ENCODE measurements at places on chromosomes 4 and X.

GRCh38 chrX:107482046-107482445, 32.6 kb downstream of the FRMPD3 start:
- DNase-seq = no peak

- no peak for DNase-seq
Measured at GRCh38 chr4:179292468-179292867, 1850.2 kb upstream of the AGA start.

GRCh38 chr4:55617587-55618197, 18.4 kb downstream of the NMU start:
- DNase-seq = no peak

GRCh38 chr4:163384926-163385325, 41.2 kb downstream of the NPY5R start:
- DNase-seq = no peak

- no peak for DNase-seq
Measured at GRCh38 chr4:5755679-5756078, 44.7 kb downstream of the EVC start.

DNA sequence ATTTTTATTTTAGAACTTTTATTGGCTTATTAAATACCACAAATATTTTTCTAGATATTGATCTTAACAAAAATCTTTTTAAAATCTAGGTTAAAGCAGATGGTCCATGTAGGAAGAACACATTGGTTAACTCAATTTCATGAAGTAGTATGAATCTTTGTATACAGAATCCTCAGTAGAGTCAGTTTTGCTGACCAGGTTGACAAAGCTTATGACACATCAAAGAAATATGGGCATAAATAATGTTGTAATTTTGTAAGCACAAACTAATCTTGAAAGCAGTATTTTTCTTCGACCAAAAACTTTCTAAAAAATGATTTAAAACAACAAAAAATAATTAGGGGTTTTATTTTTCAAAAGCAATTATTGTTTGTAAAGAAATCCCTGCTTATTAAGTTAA, 479.3 kb upstream of the PCDH10 start:
- DNase-seq = no peak

- no peak for DNase-seq
Measured at GRCh38 chrX:3263681-3264126, 82.7 kb downstream of the MXRA5 start.

DNA sequence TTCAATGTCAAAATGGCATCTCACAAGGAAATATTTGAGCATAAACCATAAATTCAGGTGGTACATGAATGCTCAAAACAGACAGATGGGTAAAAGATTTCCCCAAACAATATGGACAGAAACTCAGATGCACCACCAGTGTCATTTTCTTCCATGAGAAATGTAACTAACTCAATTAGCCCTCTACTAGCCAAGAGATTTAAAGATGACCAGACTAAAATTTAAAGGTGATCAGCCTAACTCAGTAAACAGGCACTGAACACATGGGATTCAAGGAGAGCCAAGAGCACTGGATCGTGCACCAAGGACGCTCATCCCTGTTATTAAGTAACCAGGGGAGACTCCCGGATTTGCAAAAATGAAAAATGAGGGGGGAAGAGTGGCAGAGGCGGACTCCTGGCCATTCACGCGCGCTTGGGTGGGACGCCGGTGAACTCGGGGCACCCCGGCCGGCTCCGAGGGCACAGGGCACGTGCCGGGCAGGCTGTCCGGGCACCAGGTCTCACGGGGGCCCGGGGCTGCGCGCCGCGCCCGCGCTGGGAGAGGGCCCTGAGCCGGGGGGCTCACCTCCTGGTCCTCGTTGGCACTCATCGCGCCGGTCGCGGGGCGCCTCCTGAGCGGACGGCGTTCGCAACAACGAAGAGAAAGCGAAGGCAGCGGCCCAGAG, 490 bp downstream of the RWDD4 start:
- DNase-seq = no peak

DNA sequence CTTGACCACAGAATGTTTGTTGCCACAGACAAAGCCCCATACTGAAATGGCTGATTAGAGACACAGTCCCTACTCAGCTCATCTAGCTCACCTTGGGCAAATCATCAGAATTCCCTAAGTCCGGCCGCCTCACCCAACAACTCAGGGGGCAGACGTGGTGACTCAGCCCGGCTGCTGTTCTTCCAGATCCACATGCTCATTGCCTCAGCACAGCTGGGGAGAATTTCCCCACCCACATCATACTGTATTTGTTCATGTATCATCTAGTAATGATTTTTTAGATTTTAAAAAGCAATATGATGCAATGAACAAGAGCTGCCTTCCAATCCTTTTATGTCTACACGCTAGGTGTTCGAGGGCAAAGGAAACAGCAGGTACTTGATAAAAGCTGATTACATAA, 333.8 kb upstream of the TENM3 start:
- DNase-seq = no peak

DNA sequence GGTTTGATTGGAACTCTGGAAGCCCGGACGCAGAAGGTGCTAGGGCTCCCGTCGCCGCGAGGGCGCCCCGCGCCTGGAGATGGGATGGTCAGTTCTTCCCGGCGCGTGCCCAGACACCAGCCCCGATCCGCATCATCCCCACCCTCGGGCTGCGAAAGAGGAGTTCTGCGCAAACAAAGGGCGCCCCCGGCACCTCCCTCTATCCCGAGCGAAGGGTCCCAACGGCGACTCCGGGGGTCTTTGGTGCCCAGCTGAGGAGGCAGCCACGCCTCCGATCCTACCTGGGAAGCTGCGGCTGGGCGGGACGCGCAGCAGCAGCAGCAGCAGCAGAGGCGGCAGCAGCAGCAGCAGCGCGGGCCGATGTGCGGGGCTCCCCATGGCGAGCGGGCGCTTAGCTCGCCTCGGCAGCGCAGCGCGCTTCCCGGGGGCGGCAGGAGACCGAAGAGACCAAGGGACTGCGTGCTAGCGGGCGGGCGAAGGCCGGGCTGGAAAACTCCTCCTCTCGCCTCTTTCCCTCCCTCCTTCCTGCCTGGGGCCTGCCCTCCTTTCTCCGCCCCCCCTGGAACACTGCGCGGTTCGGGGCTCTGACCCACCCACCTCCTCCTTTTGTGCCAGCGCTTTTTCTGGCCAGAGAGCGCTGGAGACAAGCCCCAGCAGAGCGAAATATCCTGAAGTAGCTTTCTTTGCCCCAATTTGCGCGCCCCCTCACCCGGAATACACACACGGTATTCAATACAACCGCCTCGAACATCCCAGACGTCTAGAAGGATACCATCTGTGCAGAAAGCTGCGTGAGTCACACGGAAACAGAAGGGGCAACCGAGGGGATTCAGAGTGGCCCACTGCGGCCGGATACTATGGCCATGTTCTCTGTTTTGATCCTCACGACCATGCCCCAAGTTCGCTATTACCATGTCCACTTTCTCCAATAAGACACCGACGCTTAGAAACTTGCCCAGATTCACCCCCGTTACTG, at the start of gene SRPX:
SRPX (minus strand) TSS at position 457 of the 976 bp plus-strand sequence; CDS start at position 378, 79 bp downstream.
- no peak for DNase-seq

- DNase-seq = no peak
Measured at GRCh38 chrX:123173833-123174232, 10.2 kb upstream of the GRIA3 start.

GRCh38 chrX:53831662-53832635, 145.4 kb upstream of the HUWE1 start:
- peak; percentile 55 for DNase-seq

DNA sequence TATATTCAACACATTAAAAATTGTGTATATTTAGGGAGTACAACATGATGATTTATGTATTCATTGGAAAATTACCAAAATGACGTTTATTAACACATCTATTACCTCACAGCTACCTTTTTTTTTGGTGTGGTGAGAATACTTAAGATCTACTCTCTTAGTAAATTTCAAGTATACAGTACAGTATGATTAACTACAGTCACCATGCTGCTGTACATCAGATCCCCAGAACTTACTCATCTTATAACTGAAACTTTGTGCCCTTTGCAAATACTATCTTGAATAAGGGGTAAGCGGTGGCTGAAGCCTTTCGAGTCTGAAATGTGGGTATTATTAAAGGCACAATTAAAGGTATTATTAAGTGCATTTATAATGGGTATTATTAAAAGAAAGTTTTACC, 976 bp downstream of the PHKA1 start:
- no peak for DNase-seq

- no peak for DNase-seq
Measured at GRCh38 chrX:56025872-56026571, 206.1 kb upstream of the KLF8 start.

GRCh38 chr4:158895797-158896576, 127.2 kb downstream of the FNIP2 start:
- DNase-seq = no peak

GRCh38 chrX:109440475-109440874, 41.4 kb downstream of the GUCY2F start:
- no peak for DNase-seq

GRCh38 chr4:1711571-1712215, 426 bp downstream of the SLBP start:
- DNase-seq = no peak

DNA sequence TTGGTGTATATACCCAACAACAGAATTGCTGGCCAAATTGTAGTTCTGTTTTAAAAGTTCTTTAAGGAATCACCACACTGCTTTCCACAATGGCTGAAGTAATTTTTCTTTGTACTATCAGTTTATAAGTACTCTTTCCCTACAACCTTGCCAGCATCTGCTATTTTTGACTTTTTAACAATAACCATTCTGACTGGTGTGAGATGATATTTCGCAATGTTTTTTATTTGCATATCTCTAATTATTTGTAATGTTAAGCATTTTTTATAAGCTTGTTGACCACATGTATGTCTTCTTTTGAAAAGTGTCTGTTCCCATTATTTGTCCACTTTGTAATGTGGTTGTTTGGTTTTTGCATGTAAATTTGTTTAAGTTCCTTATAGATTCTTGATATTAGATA, 509.9 kb upstream of the POU3F4 start:
- DNase-seq = no peak

DNA sequence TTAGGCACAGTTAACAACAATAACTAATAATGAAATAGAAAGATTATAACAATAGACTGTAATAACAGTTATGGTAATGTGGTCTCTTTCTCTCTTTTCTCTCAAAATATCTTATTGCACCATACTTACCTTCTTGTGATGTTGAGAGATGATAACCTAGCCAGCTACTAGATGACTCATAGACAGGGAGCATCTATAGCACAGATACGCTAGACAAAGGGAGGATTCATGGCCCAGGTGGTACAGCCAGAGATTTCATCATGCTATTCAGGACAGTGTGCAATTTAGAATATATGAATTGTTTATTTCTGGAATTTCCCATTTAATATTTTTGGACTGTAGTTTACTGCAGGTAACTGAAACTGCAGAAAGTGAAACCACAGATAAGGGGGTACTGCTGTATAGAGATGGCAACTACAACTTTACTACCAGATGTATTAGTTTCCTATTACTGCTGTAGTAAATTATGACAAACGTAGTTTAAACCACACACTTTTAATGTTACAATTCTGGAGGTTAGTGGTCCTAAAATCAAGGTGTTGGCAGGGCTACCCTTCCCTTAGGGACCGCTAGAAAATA, 41.8 kb upstream of the MAGED1 start:
- no peak for DNase-seq

- no peak for DNase-seq
Measured at GRCh38 chrX:13770013-13770535, 35.5 kb downstream of the OFD1 start.

GRCh38 chrX:63746278-63746677, 38.7 kb downstream of the ARHGEF9 start:
- DNase-seq = no peak

- no peak for DNase-seq
Measured at GRCh38 chr4:164768516-164768915, 14.6 kb downstream of the SMIM31 start.

- no peak for DNase-seq
Measured at GRCh38 chr4:152307669-152308068, 228.2 kb downstream of the FBXW7 start.

DNA sequence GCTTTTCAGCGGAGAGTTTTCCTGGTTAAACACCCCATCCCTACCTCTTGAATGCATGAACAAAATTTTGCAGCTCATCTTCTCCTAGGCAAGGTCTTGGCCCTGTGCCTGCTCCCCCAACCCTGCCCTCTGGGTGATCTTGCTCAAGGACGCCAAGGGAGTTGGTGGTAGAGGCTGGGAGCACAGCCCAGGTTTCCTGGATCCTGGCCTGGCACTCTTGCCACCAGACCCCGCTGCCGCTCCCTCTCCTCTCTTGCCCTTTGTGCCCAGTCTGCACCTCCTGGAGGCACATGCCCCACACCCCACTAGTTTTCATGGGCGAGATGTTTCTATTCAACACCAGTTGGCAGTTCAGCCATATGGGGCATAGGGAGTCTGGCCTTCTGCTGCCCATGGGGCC, 37.3 kb downstream of the TSC22D3 start:
- DNase-seq = no peak

DNA sequence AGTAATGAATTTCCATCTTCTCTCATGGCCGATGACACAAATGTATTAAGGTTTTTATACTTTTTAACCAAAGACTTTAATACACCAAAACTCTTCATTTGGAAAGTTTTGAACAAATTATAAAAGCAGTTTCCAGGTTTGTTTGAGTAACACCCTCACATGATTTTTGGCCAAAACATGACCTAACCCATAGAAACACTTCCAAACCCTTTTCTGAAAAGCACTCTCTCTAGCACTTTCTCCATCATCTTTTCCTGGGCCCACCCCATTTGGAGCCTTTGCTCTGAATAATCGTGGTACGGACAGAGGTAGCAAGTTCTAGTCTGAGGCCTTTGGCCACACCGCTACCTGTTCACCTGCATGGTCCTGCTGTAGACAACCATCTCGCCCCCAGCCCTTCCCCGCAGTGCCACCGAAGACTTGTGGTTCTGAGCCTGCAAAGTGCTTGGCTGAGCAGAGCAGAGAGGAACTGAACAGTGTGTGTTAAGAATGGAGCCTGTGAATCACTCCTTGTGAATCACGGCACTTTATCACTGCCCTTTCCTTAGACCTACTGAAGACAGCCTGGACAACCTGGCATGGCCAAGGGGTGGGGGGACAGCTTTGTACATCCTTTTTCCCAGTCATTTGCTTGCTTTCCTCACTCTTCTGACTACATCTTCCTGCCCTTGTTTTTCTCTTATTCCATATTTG, 181.8 kb downstream of the PTTG2 start:
- no peak for DNase-seq

- DNase-seq = no peak
Measured at GRCh38 chrX:1493412-1493811, 40.7 kb upstream of the ASMTL start.

DNA sequence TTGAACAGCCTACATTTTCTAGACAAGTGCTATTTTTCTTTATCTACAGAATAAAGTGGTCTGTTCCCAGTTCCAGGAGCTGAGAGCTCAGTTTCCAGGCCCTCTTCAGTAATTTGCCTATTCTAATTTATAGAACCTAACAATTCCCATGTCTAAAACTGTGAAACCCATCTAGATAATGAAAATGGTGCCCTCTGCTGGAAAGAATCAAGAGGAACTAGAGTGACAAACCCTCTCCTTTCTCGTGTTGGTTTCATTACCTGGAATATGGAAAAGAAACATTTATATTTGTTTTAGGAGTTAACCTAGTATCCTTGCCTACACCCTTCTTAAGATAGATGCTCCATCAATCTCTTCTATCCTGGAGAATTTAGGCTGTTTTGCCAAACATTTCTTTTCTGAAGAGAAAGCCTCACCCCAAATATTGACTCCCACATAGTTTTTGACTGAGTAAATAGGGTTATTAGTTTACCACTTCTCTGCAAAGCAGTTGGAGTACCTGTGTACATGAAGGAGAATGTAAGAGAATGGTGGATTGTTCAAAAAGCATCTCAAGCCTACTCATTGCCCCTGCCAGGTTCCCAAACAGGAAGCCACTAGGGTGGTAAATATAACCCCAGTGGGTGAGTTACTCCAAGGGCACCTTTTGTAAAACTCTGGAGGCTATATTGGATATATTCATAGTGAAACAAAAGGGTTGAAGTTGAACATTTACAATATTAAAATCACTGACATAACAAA, 121.6 kb downstream of the RASL11B start:
- DNase-seq = peak; percentile 22
